Stimulated activated CD8-positive, alpha-beta memory T cell treated with anti-CD3 and anti-CD28 coated beads, Interleukin-2, amount 100 ng/mL, for 48 hours (primary cell): ENCODE measurements at places on chromosomes 5 and 9.

DNA sequence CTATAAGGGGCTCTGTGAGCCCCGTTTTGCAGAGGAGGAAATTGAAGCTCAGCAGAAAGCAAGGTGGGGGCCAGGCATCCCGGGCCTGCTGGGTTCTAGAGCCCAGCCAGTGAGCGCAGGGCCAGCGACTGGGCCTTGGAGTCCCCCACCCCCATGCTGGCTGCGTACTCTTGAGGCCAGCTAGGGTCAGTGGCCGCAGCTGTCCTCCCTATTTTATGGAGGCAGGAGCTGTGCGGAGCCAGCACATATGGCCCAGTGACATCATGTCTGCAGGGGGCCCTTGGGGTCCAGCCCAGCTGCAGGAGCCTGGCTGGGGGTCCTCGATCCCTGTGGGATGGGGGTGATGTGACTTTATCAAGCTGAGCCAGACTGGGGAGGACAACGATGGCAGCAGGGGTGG, 71.3 kb downstream of the HMCN2 start:
- no peak for DNase-seq

DNA sequence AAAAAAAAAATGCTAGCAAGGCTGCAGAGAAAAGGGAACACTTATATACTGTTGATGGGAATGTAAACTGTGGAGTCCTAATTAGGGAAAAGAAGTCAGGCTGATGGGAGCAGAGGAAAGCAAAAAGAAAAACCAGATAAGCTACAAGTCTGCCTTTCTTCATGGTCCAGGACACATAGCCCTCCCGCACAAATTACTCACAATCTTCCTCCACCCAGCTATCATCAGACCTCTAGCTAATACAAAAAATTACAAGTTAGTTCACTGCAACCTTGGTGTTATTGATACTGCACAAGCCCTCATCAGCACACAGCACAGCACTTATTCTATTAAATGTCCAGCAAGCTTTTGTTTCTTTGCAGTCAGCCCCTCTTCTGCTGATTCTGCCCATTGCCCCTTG, 186.0 kb upstream of the ADRA1B start:
- no peak for DNase-seq

DNA sequence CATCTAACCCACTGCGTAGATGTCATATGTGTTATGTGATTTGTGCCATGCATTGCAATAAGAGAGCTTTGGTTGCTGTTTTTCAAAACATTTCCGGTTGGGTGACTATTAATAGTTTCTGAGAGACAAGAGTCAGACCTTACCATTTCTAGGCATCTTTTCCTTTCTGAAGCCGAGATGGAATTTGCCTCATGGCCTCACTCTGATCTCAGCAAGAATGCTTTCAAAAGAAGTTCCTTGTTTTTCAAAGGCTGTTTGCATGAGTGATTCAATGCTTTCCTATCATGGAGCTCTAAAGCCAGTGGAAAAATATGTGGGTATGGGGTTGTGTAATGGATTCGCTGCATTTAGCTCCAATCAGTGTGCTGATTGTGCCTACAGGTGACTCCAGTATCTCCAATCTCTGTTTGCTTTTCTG, 203.1 kb upstream of the PPP1R2B start:
- DNase-seq = no peak

- DNase-seq = no peak
Observed at GRCh38 chr9:4144869-4145268, 155.0 kb downstream of the GLIS3 start.
